ENCODE measurements at places on chromosomes 2 and 18.
A peak's percentile ranks its signal among the peaks of the same experiment; 100 is the strongest.

- DNase-seq: no peak
These were observed 2.9 kb upstream of the B4GALT6 start for GRCh38 chr18:31686986-31687928.

GRCh38 chr18:26462355-26462754 is 86.0 kb downstream of the KCTD1 start:
- no peak for DNase-seq

DNA sequence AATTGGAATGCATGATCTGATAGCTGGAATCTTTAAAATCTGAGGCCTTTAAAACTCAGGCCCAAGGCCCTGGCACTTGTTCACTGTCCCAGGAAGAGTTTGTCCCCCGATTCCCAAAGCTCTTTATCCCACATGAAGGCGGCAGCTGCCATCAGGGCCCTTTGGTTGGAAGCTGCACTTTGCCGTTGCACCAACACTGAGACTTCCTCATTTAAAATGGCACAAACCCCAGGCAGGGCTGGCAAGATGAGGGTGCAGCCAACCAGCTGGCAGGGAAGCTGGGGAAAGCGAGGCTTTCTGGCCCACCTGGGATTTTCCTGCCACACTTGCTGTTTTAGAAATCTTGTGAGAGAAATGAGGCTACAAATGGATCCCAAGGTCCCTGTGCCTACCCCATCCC is 6.3 kb downstream of the FLACC1 start:
- no peak for DNase-seq

DNA sequence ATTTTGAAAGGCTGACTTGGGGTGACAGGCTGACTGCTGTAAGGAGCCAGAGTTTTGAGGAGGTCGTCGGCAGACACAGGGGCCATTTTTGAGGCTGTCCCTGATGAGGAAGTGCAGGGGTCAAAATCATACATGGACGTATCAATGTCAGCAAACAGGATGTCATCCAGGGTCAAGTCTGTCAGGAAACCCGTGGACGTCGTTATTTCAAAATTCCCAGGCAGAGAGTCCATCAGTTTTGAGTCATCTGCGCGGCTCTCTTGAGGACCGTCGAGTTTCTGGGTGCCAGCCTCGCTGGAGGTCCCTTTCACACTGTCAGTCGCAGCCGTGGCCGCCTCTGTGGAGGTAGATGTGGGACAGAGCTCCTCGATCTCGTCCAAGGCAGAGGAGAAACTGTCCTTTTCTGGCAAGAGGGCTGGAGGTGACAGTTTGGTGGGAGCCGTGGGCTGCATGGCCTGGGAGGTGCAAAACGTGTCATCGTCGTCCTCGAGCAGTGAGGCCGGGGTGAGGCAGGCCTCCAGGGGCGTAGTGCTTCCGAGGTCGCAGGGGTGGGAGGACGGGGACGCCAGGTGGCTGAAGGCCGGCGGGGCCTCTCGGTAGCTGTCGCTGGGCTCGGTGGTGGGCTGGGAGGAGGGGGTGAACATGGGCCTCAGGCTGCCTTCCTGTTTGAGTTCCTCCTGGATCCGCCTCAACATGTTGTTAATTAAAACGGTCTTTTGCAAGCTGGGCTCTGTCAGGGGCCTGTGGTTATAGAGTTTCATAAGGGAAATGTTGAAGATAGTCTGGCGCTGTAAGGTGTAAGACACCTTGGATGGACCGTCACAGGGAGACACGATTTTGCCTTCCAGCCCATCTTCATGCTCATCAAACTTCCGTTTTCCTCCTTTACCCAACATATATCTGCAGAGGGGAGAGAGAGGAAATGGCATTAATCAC is 17.5 kb downstream of the SERTAD2 start:
- DNase-seq: peak; percentile 36

DNA sequence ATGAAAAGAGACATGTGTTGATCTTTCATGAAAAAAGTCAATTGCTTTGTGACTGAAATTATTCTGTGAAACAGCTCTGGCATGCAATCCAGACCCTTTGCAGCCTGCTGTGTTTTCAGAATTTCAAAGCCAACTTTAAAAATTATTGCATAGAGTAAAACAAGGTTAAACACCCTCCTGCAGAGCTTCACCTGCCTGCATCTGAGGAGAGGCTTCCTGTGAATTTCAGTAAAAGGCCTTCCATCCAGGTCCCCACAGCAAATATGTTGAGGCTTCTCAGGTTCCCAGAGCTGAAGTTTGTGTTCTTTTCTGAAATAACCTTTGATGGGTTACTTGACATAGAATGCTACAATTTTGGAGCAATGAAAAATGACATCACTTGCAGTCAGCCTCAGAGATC is 4.1 kb downstream of the XIRP2 start:
- DNase-seq: no peak

DNA sequence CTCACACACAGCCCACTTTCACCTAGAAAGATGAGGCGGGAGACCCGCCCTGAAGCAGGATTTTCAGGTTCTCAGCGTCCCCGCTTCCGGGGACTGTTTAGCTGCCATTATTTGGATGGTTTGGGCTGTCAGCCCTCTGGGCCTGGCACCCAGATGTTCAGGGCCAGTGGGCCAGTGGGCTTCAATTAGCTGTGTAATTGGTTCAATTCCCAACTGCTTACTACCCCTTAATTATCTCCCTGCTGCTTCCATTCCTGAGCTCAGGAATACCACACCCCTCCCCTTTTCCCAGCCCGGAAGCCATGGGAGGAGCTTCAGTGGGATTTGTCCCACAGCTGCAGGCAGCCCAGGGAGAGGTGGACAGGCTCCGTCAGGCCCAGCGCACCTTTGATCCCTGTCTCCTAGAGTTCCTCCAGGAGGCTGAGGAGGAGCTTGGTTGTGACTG is 114.1 kb upstream of the MYCN start:
- DNase-seq: no peak

- no peak for DNase-seq
These were observed 2.6 kb downstream of the SERPINB11 start for GRCh38 chr18:63705401-63705800.

DNA sequence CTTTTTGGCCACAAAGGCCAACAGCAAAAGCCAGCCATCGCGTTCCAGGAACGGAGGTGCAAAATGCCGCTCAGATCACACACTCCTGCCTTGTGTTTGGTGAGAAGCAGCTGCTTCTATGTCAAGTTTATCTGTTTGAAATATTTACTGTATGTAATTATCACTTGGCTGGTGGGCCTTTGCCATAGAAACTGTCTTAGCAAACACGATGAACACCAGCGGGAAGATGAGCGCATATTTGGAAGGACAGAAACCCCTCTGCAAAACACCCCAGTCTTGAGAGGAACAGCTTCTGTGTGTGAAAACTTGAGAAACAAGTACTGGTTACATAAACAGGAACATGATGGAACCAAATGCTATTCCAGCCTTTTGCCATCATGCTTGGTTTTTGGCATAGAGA is 59.7 kb downstream of the SCG2 start:
- no peak for DNase-seq

DNA sequence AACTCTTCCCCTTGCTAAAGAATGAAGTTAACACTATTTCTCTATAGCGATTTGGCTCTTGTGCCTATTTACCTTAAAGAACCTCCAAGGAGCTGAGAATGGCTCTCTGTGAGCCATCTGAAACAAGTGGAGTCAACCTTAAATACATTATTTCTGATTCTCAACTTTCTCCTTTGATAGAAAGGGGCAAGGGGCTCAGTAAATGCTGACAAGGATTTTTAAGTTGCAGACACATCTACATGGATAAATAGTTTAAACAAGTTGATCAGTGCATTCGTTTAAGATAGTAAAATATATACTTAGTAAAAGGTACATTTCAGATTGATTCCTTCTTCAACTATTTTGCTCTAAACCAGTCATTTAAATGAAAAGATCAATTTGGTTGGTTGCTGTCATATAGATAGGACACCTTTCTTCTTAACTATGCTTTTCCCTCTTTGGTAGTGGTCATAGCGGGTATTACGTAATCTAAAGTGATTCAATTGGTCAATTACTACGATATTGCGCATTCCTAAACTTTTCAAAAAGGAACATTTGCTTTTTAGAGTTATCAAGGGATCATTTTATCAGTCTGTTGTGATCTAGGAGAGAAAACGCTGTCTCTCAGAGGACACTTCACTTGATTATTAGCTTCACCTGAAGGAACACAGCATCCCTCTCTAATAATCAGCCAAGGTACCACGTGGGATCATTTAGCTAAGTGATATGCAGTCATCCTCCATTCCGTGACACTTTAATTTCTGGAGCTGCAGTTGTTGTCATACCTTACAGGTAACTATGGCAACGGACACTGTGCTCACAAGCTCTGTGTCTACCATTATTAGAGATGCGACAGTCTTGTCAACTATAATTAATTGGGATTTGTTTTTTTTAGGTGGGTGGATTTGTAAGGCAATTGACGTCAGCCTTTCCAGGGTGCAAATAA is 50.9 kb upstream of the KCNE4 start:
- DNase-seq: no peak

- DNase-seq: no peak
These were observed 12.1 kb downstream of the NEURL3 start for GRCh38 chr2:96493072-96493471.

GRCh38 chr2:236919209-236919608 is 166.5 kb upstream of the COPS8 start:
- DNase-seq: no peak

GRCh38 chr18:11817229-11817628 is 34.0 kb upstream of the CHMP1B start:
- no peak for DNase-seq

- peak; percentile 58 for DNase-seq
These were observed at the start of gene INPP1 for GRCh38 chr2:190343536-190344275. INPP1 (plus strand) TSS chr2:190343589; CDS start chr2:190360103, 16,514 bp downstream.

DNA sequence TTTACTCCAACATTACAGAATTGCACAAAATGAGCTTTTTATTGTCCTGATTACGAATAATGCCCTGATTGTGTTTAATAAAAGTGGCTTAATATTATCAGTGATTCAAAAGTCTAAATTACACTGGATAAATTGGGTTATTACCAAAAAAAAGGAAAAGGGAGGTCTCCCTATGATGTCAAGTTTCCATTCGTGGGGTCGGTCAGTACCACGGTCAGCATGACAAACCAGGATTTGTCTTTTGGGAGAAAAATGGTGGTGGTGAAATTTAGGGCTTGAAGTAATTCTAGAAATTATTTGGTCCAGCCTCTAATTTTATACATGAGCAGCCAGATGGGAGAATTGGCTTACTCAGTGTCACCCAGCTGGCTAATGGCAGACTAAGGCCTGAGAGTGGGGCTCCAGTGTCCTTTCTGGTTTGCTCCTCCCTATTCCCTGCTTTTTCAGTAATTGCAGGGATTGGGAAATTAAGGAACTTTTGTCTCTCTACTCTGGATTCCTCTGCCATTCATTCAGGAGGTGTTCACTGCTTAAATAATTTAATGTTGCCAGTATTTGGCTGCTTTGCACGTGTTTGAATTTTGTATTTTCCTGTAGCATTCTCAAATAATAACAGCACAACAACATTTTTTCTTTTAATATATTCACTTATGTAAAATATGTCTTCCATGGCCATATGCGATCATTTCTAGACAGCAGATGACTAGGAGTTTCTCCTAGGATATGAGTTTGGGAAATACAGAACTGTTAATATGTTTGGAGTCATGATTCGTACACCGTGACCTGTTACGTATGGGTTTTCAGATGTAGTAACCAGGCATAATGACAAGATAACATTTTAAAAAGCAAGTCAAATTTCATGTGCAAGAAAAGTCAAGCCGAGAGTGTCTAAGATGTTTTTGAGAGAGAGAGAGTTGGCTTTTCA is 128.9 kb upstream of the NOSTRIN start:
- no peak for DNase-seq

DNA sequence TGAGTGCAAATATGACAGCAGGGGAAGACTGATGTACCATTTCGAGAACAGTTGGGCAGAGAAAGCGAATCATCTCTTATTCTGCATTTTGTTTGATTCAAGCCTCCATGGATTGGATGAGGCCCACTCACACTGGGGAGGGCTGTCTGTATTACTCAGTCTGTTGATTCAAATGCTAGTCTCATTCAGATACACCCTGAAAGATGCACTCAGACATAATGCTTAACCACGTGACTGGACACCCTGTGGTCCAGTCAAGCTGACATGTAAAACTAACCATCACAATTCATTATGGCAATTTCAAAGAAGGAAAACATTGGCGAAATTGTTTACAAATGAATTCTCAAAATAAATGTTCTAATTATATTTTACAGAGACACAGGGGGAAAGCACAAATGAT is 1210.2 kb downstream of the DPP10 start:
- no peak for DNase-seq

DNA sequence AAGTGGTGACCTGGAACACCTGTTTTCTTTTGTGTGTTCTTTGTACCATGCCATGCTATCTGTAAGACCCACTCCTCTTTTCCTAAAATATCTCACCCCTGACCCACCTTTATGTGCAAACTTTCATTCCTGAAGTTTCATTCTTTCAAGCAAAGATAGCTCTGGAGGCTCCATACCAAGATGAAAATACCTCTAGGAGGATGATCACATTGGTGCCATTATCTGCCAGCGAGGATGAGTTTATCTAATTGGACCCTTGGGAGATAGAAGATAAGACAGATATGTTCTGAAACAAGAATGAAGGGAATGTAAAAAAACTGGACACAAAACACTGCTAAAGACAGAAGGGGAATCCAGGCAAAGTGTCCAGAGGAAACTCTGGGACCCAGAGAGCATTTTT is 24.1 kb downstream of the BOD1L2 start:
- no peak for DNase-seq

DNA sequence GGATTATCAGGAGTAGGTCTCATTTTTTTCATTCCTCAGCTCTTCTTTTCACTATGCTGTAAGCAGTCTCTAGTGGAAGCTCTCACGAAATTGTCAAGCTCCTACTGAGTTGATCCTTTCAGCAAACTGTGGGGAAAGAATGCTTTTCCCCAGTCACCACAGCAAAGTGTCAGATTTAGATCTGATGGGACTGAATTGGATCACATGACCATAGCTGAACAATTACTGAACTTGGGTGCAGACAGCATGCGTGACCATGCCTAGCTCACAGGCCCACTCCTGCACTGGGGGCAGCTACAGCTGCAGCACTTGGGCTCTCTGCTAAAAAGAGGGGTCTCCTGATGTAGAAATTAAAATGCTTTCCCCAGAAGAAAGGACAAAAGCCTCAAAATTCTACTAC is 3.1 kb downstream of the ARHGAP15 start:
- DNase-seq: peak; percentile 41

GRCh38 chr2:138433995-138434951 is 67.3 kb upstream of the SPOPL start:
- no peak for DNase-seq

- DNase-seq: no peak
These were observed 40.4 kb downstream of the PSD4 start for GRCh38 chr2:113214141-113214540.

GRCh38 chr2:239020541-239021041 is 172.7 kb downstream of the TWIST2 start:
- DNase-seq: no peak

- no peak for DNase-seq
These were observed 23.2 kb upstream of the SLC20A1 start for GRCh38 chr2:112622528-112622849.

DNA sequence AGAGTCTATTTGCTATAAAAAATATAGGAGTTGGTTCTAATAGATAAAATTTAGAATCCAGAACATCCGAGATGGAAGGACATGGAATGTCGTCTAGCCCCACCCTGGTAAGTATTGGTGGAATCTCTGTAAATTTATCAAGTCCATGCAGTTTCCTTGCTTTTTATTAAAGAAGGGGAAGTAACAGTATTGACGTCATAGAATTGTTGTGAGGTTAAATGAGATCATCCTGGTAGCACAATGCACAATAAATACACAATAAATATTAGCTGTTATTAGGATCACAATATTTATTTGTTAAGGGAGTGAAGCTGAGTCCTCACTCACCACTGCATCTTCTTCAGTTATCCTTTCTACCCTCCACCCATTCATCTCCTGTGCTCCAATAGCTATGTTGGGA is 16.7 kb upstream of the TMEM177 start:
- no peak for DNase-seq

Measured in stimulated activated naive CD8-positive, alpha-beta T cell treated with anti-CD3 and anti-CD28 coated beads, Interleukin-15, Interleukin-2, amounts not matched to agents 100 U/mL and 50 U/mL, for 24 hours (primary cell).